ENCODE measurements at places on chromosomes 7 and 10.

DNA sequence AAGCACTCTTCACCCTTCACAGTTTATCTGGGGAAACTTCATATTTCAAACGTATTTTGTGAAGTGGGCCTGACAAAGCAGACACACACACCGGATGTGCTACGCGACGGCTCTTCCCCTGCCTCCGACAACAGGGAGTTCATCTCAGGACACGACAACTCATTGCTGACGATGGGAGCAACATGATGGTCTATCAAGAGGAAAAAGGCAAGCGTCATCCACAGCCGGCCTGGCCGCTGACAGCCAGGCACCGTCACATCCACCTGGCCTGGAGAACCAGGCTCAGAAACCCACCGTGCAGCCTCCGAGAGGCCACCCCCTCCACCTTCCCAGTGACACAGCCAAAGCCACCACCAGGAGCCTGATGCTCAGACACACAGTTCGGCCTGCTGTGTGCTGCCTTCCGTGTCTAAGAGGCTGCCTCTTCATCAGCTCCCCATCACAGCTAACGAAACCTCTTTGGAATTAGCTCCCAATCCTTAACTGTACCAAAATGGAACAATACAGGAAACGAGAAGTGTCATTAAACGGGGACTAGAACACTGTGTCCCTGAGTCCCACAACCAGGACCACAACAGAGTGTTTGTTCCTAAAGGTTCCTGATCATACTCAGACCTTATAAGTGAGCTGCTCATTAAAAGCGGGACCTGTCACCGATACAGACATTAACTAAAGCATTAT, 76.7 kb downstream of the SFMBT2 start:
- DNase-seq: no peak

DNA sequence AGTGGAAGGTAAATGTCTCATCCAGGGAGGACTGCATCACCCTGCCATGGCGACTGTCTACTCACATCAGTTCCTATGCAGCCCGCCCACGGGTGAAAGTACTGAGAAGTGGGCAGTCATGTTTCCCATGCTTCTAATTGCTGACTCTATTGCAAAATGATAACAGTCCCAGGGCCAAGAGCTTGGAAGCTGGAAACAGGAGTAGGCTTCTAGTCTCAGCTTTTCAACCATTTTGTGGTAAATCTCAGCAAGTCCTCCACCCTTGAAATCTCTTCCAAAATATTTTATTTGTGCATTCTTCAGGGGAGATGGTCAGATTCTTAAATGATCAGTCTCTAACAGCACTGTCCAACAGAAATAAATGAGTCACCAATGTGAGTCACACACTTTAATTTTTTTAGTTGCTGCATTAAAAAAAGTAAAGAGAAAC, 48.1 kb upstream of the TARP start:
- DNase-seq: no peak

DNA sequence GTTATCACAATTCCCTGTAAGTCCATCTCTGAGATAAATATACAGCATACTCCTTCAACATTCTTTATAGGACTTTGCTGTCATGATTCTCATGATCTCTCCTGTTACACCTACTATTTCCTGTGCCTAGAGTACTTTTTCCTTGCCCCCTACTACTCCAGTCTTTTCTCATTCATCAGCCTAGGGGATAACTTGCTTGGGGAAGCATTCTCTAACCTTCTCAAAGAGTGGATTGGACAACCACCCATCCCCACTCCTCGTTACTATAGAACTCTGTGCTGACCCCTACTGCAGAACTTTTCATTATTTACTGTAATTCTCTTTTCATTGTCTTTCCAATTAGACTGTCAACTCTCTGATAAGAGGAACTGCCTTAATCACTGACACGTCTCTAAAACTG, 57.4 kb upstream of the TFEC start:
- no peak for DNase-seq

GRCh38 chr7:44112997-44113763, 9.0 kb downstream of the AEBP1 start:
- no peak for DNase-seq

DNA sequence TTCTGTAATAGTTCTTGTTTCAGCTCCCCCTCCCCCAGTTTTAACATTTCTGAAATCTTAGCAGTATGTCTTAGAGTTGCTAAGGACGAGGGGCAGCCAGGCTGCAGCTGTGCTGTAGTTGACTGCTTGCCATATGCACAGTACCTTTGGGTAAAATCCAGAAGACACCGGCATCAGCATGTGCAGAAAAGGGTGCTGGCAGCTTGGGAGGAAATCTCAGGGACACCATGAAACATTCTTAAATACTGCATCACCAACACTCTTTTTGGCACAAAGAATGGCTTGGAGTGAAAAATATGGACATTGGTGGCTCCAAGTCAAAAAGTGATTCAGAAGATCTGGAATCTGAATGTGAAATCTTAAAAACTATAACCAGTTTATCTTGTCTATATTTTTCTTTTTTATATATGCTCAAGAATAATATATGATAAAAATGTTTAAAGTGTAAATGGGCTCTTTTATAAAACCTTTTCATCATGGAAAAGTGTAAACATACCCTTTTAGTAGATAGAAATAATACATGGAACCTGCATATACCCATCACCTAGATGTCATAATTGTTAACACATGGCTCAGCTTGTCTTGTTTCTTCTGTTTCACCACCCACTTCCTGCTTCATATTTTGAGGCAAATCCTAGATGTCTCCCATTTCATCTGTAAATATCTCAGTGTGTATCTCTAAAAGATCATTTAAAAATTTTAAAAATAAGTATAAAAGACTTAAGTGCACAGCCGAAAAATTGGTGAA, 34.4 kb upstream of the ARMS2 start:
- no peak for DNase-seq

- no peak for DNase-seq
Observed at GRCh38 chr10:58843760-58844159, 331.1 kb downstream of the BICC1 start.

GRCh38 chr7:28732071-28732869, 225.9 kb downstream of the TRIL start:
- DNase-seq: no peak

Data from hypothalamus (tissue), 51 donors.